ENCODE measurements at places on chromosomes 12 and 14. TPM values are rescaled to one million over a fixed set of nuclear protein-coding genes. Genes with fewer than 3 reads are reported as not detected.

TRIM9 gene
- total RNA-seq, result 0.59 TPM

LRRC9 gene
- total RNA-seq, result under 0.01 TPM

GPR162 gene
- 0.73 TPM for total RNA-seq

ANKS1B gene
- 14.3 TPM for total RNA-seq

ALDH1L2 gene
- total RNA-seq, result 18.4 TPM

KLRC2 gene
- not detected for total RNA-seq

ACRBP gene
- 0.78 TPM for total RNA-seq

Measured in subcutaneous preadipocyte (primary cell).